G401 (cell line): ENCODE measurements at places on chromosomes 3 and 15.
A peak's percentile ranks its signal among the peaks of the same experiment; 100 is the strongest.

GRCh38 chr3:27978440-27978839 is 256.3 kb upstream of the EOMES start:
- no peak for DNase-seq

DNA sequence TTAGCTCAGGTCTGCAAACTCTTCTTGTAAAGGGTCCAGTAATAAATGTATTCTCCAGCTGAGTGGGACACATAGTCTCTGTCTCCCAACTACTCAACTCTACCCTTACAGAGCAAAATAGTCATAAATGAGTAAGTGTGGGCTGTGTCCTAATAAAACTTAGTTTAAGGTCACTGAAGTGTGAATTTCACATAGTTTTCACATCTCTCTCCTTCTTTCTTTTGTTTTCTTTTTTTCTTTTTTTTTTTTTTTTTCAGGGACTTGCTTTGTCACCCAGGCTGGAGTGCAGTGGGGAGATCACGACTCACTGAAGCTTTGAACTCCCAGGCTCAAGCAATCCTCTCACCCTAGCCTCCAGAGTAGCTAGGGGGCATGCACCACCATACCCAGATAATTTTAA is 1.9 kb upstream of the ACTL6A start:
- DNase-seq, result no peak

DNA sequence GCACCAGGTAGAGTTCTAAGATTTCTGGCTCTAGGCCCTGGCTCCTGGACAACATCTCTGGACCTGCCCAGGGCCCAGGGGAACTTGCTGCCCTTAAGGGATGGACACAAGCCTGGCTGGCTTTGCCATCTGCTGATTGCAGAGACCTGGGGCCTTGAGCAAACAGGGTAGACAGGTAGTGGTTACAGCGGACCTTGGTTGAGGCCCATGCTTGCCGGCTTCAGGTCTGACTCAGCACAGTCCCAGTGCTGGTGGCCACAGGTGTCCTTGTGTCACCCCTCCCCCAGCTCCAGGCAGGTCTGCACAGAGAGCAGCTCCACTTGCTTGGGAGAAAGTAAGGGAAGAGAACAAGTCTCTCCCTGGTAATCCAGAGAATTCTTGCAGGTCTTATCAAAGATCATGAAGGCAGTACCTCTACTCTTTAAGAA is 15.9 kb upstream of the ACTL6A start:
- no peak for DNase-seq

DNA sequence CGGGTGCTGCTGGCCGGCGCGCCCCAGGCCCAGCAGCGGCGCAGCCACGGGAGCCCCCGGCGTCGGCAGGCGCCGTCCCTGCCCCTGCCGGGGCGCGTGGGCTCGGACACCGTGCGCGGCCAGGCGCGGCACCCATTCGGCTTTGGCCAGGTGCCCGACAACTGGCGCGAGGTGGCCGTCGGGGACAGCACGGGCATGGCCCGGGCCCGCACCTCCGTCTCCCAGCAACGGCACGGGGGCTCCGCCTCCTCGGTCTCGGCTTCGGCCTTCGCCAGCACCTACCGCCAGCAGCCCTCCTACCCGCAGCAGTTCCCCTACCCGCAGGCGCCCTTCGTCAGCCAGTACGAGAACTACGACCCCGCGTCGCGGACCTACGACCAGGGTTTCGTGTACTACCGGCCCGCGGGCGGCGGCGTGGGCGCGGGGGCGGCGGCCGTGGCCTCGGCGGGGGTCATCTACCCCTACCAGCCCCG is 777 bp downstream of the LOXL1 start:
- DNase-seq, result no peak

- DNase-seq, result no peak
Measured at GRCh38 chr3:17942856-17943255, 200.4 kb upstream of the TBC1D5 start.

DNA sequence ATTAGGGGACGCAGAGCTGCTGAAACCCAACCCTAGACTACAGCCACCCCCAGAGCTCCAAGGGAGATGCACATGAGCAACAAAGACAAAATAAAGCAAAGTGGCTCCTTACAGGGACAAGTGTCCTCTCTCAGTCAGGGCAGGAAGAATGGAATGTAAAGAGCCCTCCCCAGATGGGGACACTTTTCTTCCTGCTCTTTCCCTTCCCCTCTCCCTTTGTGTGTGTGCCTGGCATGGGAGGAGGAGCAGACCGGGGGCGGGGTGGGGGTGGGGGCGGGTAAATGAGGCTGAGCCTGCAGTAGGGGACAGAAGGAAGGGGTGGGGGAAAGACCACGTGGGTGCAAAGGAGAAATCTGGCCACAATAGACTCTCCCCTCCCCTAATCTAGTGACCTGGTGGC is 37.4 kb downstream of the ACAA1 start:
- DNase-seq, result no peak

- DNase-seq, result peak; percentile 21
Measured at GRCh38 chr3:149547413-149547812, 72.9 kb downstream of the TM4SF4 start.
